ENCODE measurements at places on chromosomes 13 and 19.
A peak's percentile ranks its signal among the peaks of the same experiment; 100 is the strongest.

DNA sequence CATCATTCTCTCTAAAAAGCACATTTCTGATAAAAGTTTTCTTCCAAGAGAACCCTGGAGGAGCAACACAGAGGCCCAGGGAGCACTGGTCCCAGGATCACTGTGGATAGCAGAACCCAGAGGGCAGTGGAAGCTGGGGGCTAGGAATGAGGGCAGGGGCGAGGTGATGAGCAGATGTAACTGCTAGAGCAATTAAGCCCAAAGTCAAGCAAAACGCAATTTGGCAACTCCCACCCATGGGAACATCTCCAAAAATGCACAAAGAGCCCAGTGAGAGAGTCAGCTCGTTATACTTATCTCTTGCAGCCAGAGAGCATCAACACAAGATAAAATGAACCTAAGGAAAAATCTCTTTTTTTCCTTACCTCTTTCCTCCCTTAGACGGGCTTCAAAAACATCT lies 284.2 kb downstream of the TBC1D4 start:
- DNase-seq: no peak
- H3K27ac ChIP-seq: no peak overlapping the region
- H3K27me3 ChIP-seq: no peaks in the 10 kb centered on the region
- no peaks in the 10 kb centered on the region for H3K36me3 ChIP-seq
- no peaks in the 10 kb centered on the region for H3K4me1 ChIP-seq

- no peak overlapping the region for H3K27ac ChIP-seq
- no peaks in the 10 kb centered on the region for H3K4me1 ChIP-seq
- H3K4me3 ChIP-seq: no peak overlapping the region
- DNase-seq: no peak
- H3K27me3 ChIP-seq: no peaks in the 10 kb centered on the region
Measured at GRCh38 chr19:46287585-46287984, 9.3 kb upstream of the HIF3A start.

- DNase-seq: peak; percentile 55
- H3K4me1 ChIP-seq: peaks cover 13% of the 10 kb centered on the region
- peak overlapping the region; percentile 73 for H3K4me3 ChIP-seq
- H3K27me3 ChIP-seq: peaks cover 39% of the 10 kb centered on the region
- H3K27ac ChIP-seq: no peak overlapping the region
- no peaks in the 10 kb centered on the region for H3K36me3 ChIP-seq
Measured at GRCh38 chr19:18419699-18420460, 682 bp downstream of the SSBP4 start.

DNA sequence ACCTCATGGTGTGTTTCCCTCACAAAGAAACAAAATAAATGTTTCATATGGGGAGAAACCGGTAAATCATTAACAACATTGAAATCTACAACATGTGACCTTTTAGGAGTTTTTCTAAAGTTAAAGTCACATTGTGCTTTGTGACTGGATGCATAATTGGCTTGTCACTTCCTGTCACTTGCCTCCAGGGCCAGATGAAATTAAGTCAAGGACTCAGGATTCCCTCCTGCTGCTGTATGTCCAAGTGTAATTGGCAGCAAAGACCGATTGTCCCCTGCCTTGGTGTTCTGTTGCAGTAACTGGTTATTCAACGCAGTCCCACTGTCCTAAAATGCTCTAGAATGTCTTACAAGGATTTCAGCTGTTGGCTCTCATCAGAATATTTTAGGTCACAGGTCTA lies 448.2 kb downstream of the LIG4 start:
- no peak for DNase-seq
- H3K27ac ChIP-seq: no peak overlapping the region
- H3K36me3 ChIP-seq: no peaks in the 10 kb centered on the region
- no peaks in the 10 kb centered on the region for H3K27me3 ChIP-seq
- H3K4me3 ChIP-seq: no peak overlapping the region

DNA sequence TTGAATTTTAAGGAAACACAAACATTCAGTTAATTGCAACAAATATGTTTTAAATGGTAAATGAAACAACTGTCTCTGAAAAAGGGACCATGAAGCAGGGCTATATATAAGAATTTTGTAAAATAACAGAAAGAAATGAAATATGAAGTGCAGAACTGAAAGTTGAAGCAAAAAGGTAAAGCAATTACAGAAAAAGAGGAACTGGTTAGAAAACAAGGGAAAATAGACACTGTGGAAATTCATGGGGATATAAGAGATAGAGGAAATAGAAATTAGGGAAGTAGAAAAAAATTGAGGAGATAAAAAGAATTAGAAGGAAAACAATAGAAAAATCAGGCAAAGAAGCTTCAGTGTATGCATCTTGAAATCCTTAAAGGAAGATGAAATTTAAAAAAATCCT lies 40.0 kb upstream of the TDRD3 start:
- H3K4me3 ChIP-seq: no peak overlapping the region
- H3K4me1 ChIP-seq: no peaks in the 10 kb centered on the region
- no peaks in the 10 kb centered on the region for H3K36me3 ChIP-seq
- no peak overlapping the region for H3K27ac ChIP-seq
- no peak for DNase-seq

GRCh38 chr13:103394618-103395017 lies 328.4 kb upstream of the SLC10A2 start:
- no peak overlapping the region for H3K4me3 ChIP-seq
- no peaks in the 10 kb centered on the region for H3K27me3 ChIP-seq
- no peak for DNase-seq
- no peak overlapping the region for H3K27ac ChIP-seq
- no peaks in the 10 kb centered on the region for H3K36me3 ChIP-seq
- H3K4me1 ChIP-seq: 0 out of 2 replicates have a peak, but pooled peaks cover 4% of the 10 kb centered on the region

DNA sequence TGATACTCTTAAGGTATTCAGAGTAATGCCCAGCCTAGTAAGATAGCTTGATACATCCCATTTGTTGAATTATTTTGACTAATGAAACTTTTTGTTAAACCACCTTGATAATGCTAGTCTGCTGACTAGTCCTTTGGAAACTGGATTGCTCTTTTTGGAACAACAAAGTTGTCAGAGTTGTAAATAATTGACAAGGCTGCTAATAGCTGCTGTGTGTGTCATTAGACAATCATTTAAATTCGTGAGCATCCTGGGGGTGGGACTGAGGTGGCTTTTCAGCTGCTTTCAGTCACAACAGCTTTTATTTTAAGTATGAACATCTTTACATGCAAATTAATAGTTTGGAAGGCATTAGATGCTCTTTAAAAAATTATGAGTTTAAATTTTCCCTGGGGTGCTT lies 153.5 kb downstream of the HS6ST3 start:
- H3K27me3 ChIP-seq: no peaks in the 10 kb centered on the region
- H3K4me3 ChIP-seq: no peak overlapping the region
- H3K36me3 ChIP-seq: no peaks in the 10 kb centered on the region
- H3K4me1 ChIP-seq: peaks cover 13% of the 10 kb centered on the region
- DNase-seq: no peak

DNA sequence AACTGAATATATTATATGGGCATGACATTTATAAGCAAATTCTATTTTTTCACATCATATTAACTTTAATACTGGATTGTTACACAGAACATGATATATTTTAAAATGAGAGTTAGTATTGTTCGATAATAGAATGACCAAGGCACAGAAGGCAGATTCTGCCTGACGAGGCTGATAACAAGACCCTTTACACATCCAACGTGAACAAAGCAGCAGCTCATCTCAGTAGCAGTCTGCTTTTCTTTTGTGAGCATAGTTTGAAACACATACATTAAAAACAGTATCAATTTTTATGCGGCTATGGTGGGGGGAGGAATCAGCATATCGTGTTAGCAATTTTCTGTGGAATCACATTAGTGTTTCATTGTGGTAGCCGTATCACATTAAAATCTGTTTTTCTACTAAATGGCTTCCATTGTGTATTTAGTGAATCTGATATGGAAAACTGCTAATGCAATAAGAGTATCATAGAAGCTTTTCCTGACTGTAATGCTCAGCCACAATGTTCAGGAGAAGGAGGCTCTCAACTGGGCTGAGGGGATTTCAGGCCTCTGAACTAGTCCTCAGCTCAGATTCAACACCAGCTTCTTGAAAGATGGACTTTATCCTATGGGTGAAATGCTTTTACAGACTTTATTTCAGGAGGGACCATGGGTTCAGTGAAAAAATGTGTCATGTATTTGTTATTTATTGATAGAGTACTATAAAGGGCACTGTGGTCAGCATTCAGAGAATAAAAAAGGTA lies 4.0 kb downstream of the SMAD9 start:
- DNase-seq: no peak
- H3K4me3 ChIP-seq: no peak overlapping the region

GRCh38 chr13:36275190-36276002 lies 22.2 kb downstream of the CCDC169 start:
- no peak overlapping the region for H3K4me3 ChIP-seq
- no peaks in the 10 kb centered on the region for H3K36me3 ChIP-seq
- H3K27me3 ChIP-seq: no peaks in the 10 kb centered on the region
- 0 out of 2 replicates have a peak overlapping the region, but pooled peaks have one; percentile 11 for H3K27ac ChIP-seq
- H3K4me1 ChIP-seq: peaks cover 3% of the 10 kb centered on the region

- H3K4me3 ChIP-seq: peak overlapping the region; percentile 95
- peak; percentile 98 for DNase-seq
- H3K27me3 ChIP-seq: no peaks in the 10 kb centered on the region
- H3K4me1 ChIP-seq: peaks cover 26% of the 10 kb centered on the region
Measured at GRCh38 chr19:49680421-49681351, 3.6 kb downstream of the PRMT1 start.

GRCh38 chr13:92989301-92989700 lies 237.3 kb upstream of the GPC6 start:
- H3K4me3 ChIP-seq: no peak overlapping the region
- H3K4me1 ChIP-seq: no peaks in the 10 kb centered on the region
- DNase-seq: no peak

GRCh38 chr13:37701972-37702371 lies 103.4 kb upstream of the POSTN start:
- H3K4me3 ChIP-seq: no peak overlapping the region
- H3K27me3 ChIP-seq: no peaks in the 10 kb centered on the region
- DNase-seq: no peak
- no peaks in the 10 kb centered on the region for H3K36me3 ChIP-seq
- no peak overlapping the region for H3K27ac ChIP-seq

- H3K4me3 ChIP-seq: no peak overlapping the region
- no peaks in the 10 kb centered on the region for H3K36me3 ChIP-seq
- H3K27me3 ChIP-seq: no peaks in the 10 kb centered on the region
- H3K4me1 ChIP-seq: no peaks in the 10 kb centered on the region
Measured at GRCh38 chr19:54298357-54299125, 14.4 kb downstream of the LILRA5 start.

DNA sequence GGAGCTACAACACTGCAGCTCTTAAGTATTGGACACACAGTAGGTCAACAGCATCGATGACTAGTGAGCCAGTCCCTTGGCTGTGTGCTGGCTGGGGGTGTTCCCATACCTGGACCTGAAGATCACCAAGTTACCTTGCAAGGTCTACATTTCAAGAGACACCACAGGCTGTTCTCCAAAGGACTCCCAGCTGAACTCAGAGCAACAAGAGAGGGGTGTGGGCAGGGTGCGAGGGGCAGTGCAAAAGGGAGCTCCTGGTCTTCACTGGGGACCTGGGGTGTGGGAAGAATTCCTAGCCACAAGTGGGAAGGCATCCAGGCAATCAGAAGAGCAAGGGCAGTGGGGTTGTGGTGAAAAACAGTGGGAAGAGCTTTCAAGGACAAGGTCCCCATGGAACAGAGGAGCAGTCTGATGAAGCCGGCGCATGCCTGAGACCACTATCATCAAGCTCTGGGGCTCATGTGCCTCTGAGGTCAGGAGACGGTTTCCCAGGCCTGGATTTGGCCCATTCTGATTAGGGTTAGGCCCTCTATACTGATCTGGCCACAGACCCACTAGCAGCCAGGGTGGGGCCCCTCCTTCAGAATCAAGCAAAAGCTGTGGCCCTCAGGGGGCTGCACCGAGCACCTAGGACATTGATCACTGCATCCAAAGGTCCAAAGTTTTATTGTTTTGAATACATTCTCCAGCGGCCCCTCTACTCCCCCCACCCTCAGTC lies 4.7 kb upstream of the GSK3A start:
- DNase-seq: no peak
- no peak overlapping the region for H3K4me3 ChIP-seq
- 0 out of 2 replicates have a peak overlapping the region, but pooled peaks have one; percentile 59 for H3K27ac ChIP-seq
- H3K4me1 ChIP-seq: peaks cover 39% of the 10 kb centered on the region
- H3K27me3 ChIP-seq: no peaks in the 10 kb centered on the region
